ENCODE measurements at places on chromosomes 4 and X.

DNA sequence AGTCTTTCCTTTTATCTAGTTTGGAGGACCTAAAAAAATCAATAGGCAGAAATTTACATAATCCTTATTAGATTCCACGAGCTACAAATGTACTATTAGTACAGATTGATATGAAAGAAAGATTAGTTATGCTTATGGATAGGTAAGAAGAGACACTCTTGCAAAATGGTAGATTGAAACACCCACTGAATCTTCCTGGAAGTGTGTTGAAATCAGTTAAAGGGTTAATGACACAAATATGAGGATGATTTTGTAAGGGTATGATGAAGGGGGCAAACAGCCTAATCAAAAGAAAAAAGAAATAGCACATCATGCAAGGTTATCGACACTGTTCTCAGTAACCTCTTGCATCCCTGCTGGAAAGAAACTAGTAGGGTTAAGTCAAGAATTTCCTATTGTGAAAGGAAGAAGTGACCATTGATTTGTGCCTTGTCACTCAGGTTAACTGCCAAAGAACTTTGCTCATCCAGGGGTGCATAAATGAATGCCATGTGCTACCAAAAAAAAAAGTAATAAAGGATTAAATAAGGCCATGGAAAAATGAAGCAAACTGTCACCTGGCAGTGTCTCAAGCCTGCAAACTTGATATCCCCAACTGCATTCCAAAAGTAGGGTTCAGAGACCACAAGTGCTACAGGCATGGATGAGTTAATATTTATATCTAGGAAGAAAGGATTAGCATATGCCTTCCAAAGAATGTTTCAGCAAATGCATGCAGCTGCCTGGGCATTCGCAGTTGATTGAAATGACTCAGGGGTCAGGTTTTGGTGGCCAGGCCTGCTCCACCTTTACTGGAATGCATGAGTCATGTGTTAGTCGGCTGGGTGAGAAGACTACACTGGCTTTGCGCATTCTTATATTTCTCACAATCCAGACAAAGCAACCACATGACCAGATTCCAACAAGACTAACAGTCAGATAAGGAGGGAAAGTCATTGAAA lies 78.3 kb upstream of the ATXN3L start:
- peak; percentile 50 for DNase-seq

- DNase-seq, result no peak
These were observed 16.0 kb upstream of the TLR8 start for GRCh38 chrX:12890467-12890866.

- no peak for DNase-seq
These were observed 8.7 kb upstream of the MUC7 start for GRCh38 chr4:70463335-70463734.

DNA sequence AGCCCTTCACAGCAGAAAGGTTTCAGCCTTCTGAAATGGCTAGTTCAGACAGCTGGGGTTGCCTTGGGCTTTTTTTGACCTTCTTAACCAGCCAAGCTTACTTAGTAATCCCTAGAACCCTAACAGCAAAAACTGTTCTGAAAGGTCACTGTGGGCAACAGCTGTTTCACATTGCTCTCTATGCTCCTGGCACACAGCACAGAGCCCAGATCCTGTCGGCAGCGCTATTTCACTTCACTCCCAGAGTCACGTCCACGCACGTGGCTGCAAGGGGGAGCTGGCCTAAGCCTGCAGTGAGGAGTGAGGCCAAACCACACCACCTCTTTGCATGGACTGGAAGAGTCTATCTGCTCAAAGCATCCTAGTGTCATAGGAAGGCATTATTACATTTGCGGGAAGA lies 32.0 kb upstream of the STS start:
- no peak for DNase-seq

- DNase-seq, result no peak
These were observed 107.8 kb downstream of the AR start for GRCh38 chrX:67651437-67652142.

GRCh38 chrX:124018023-124018422 lies 56.5 kb downstream of the STAG2 start:
- no peak for DNase-seq

DNA sequence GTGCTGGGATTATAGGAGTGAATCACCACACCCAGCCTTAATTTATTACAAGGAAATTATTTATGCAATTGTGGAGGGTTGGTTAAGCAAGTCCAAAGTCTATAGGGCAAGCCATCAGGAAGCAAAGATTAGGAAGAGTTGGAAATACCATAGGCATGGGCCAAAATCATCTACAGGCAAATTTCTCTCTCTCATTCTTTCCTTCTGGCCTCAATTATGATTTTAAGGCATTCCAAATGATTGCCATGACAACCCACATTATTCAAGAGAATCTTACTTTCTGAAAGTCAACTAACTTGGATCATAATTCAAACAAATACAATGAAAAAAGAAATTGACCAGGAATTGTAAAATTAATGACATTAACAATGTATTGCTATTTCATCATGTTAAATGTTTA lies 400.8 kb downstream of the GPM6A start:
- DNase-seq, result no peak

DNA sequence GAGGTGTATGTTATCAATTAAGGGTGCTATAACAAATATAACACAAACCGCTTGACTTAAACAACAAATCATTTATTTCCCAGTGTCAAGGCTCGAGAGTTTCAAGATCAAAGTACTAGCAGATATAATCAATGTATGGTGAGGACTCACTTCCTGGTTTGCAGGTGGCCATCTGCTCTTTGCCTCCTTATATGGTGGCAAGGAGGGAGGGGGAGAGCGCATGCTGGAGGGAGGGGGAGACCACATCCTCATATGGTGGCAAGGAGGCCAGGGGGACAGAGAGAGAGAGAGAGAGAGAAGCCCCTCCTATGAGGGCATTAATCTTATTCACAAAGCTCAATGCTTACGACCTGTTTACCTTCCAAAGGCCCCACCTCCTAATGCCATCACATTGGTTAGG lies 372.3 kb upstream of the SPOCK3 start:
- no peak for DNase-seq

Measured in activated CD4-positive, alpha-beta T cell treated with anti-CD3 and anti-CD28 coated beads, Interleukin-2, Interleukin-4, amounts not matched to agents 100 ng/mL and 50 ng/mL, durations not matched to agents 16 hours and 8 hours (primary cell).